GM23248 (cell line): ENCODE measurements at places on chromosomes 5 and 9.

- DNase-seq, result peak; percentile 40
These were observed 163.7 kb upstream of the ELL2 start for GRCh38 chr5:96125231-96125891.

GRCh38 chr9:36008774-36009300 is 27.9 kb upstream of the RECK start:
- DNase-seq, result peak; percentile 88

DNA sequence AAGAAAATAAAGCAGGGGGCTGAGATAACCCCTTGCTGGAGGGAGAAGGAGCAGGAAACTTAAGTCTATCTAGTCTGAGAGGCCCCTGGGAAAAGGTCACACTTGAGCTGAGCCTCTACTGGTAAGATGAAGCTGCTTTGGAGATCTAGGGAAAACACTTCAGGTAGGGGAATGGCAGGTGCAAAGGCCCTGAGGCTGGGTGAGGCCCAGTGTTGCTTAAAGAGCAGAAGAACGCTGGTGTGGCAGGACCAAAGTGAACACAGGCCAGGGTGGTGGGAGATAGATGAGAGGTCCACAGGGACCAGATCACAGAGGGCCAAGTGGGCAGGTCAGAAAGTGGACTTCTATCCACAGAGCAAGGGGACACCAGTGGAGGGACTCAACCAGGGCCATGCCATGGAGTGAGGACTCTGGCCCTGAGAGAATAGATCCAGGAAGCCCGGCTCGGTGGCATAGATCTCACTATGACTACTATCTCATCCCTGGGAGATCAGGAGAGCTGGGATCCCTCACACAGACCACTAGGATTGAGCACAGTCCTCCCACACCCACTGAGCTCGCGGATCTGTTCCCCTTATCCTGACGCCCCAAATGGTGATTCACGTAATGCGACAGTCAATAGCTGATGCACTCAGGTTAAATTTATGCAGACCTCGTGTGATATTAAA is 17.6 kb upstream of the NEURL1B start:
- no peak for DNase-seq

GRCh38 chr5:172667786-172668593 is 26.9 kb downstream of the NEURL1B start:
- DNase-seq, result no peak

DNA sequence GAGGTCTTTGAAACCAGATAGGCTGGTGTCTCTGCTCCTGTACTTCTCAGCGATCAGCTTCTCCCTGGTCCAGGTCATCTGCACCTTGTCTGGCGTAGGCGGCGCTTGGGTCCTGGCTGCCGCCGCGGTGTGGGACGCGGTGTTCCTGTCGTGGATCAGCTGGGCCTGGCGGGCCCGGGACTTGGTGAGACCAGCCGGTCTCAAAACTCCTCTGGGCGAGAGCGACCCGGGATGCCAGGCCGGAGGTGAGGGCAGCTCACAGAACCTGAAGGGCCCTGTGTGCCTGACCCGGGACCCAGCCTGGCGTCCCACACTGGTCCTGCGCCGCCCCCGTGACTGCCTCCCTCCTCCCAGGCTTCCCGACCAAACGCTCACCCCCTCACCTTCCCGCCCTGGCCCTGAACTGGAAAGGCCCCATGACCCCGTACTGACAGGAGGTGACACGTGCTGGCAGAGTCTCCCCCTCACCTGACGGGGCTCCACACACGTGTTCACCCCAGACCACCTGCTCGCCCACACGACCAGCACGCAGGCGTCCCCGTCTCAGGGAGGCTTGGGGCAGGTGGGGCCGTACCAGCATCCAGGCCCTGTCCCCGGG is 49.0 kb downstream of the NKD2 start:
- DNase-seq, result no peak

DNA sequence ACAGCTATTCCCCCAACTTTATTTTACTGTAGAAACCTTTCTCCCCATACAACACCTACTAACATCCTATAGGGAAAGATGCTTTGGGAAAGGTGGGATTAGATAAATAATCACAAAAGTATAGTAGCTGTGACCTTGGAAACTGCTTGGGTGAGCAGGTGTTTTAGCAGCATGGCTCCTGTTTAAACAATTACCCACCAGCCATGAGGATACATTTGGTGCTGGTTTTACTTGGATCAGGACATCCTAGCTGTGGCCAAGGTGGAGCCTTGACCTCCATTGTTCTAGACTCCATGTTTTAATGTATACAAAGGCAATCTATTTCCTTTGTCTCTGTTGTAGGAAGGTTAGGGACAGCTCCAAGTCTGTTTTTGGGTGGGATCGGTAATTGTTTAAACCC is 56.8 kb upstream of the ALDH1B1 start:
- DNase-seq, result no peak

DNA sequence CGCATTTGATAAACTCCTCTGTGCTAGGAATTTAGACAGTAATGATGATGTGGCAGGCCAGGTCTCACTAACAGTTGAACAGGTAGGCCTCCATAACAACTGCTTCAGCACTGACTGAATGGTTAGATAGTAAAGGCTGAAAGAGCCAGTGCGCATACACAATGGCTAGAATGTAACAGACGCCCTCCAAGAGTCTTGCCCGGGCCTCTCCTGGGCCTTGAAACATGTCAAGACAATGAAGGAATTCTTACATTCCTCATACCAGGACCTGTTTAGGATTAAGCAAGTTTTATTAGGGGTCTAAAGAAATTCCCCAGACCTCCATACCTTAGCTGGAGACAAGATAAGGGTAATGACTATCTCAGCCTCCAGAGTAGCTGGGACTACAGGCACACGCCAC is 6.7 kb upstream of the BICD2 start:
- no peak for DNase-seq

DNA sequence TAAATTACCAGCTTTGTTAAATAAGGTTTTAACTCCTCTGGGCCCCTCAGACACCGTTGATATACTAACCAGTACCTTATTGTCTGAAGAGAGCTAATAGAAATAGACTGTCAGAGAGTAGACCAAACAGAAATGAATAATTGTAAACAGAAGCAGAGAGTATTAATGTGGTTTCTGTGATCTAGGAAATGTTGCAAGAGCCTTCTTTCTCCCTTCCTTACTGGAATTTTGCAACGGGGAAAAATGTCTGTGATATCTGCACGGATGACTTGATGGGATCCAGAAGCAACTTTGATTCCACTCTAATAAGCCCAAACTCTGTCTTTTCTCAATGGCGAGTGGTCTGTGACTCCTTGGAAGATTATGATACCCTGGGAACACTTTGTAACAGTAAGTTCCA is 5.1 kb downstream of the TYRP1 start:
- peak; percentile 55 for DNase-seq

DNA sequence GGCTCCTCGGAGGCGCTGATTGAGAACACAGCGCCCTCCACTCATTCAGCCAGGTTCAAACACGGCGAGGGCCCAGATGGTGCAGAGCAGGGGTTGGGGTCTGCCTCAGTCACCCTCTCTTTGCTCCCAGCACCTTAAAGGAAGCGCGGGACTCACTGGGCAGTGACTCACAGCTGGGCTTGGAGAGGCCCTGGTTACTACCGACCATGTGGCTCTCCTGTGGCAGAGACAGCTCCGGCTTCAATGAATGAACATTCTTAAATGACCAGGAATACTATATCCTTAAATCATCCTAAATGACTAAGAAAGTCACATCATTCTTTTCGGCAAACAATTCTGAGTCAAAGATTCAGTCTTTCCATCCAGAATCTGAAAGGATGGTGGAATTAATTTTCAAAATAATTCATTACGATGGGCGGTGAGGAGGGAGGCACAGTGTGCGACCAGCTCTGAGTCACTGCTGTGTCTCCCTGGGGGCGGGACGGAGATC is 1.6 kb upstream of the INPP5E start:
- peak; percentile 38 for DNase-seq

GRCh38 chr5:115770466-115770865 is 46.0 kb downstream of the CDO1 start:
- peak; percentile 27 for DNase-seq

- DNase-seq, result peak; percentile 98
These were observed 36.3 kb upstream of the BASP1 start for GRCh38 chr5:17180864-17181723.

DNA sequence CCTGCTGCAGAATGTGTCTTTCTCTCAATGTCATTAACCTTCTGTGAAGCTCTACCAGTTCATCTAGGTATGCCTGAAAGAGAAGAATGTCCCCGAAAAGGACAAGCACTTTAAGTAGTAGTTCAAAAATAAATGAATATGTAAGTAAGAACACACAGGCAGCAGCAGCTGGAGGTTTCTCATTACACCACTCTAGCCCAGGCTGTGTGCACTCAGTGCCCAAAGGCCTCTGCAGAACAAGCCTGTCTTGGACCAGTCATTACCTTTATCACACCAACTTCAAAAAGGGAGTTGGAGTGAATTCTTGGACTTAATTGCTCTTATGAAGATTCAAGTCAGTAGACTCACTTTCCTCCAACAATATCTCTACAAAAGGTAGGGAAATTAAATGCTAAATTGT is 268.8 kb downstream of the MLLT3 start:
- DNase-seq, result peak; percentile 2

- DNase-seq, result no peak
These were observed 19.0 kb downstream of the CTXN3 start for GRCh38 chr5:127667926-127668325.

DNA sequence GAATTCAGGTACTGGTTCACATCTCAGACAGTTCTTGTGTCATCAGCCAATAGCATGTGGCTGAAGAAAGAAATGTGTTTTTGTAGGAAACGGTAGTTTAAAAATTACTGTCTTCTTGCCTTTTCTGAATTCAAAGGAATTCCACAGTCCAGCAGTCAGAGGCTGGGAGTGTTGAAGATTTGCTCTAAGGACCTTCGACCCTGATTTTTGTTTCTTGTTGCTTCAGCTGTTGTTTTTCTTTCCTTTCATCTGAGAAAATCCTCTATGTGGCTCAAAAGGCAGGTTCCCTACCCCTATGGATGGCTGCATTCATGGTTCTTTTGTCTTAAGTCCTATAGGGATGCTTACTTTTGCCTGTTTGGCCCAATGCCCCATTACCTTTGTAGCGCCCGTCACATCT is 304.9 kb downstream of the TMEM167A start:
- no peak for DNase-seq

DNA sequence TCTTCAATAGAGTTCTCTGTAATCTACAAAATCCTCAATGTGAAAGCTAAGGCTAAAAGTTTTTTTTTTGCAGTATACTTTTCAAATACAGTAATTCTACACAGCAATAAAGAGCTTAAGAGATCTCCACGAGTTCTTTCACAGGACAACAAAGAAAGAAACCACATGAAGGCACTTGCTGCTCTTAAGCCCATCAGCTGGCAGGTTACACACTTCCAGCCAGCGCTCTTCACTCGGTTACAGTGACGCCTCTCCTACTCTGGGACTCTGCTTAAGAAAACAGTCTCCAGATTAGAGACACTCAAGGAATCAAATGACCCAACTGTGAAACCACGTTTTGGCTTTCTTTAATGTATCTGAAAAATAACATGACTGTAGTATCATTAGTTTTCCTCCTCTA is 85.0 kb downstream of the ROR2 start:
- peak; percentile 10 for DNase-seq

DNA sequence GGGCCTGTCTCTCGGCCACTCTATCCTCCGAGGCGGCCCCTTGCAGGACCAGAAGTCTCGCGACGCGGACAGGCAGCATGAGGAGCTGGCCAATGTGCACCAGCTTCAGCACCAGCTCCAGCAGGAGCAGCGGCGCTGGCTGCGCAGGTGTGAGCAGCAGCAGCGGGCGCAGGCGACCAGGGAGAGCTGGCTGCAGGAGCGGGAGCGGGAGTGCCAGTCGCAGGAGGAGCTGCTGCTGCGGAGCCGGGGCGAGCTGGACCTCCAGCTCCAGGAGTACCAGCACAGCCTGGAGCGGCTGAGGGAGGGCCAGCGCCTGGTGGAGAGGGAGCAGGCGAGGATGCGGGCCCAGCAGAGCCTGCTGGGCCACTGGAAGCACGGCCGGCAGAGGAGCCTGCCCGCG is 283.5 kb downstream of the ARHGEF28 start:
- no peak for DNase-seq

DNA sequence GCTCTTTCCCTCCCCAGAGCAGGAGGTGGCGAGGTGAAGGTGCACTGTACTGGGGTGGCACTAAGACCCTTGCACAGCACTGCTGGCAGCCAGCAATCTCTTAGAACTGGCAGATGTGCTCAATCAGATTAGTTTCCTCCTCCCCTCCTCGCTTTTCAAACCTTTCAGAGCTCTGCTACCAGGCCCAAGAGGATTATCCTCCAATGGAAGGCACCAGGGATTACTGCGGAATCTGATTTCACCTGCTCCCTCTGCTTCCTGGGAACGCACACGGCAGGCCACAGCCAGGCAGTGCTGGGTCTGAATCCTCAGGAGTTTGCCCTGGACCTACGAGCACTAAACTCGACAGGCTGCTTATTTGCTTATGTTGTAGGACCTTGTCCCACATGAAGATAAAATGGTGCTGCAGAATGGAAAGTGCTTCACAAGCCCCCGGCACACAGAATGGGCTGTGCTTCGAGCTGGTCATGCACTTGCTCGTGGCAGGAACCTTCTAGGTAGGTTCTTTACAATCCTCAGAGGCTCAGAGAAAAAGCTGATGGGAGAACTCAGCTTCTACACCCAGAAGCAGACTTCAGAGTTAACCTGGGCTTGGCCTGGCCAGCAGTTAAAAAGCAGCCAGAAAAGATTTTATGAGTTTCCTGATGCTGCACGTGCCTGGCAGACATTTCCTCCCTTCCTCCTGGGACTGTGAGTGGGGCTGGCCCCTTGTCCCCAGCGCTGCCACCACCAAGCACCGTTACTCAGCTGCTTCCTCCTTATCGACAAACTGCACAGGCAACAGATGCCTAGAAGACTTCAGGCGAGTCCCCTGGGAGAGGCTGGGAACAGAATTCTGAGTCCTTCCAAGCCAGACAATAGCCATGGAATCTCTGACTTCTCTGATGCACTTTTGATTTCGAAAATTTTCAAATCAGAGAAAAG is 33.1 kb downstream of the FABP6 start:
- peak; percentile 13 for DNase-seq

DNA sequence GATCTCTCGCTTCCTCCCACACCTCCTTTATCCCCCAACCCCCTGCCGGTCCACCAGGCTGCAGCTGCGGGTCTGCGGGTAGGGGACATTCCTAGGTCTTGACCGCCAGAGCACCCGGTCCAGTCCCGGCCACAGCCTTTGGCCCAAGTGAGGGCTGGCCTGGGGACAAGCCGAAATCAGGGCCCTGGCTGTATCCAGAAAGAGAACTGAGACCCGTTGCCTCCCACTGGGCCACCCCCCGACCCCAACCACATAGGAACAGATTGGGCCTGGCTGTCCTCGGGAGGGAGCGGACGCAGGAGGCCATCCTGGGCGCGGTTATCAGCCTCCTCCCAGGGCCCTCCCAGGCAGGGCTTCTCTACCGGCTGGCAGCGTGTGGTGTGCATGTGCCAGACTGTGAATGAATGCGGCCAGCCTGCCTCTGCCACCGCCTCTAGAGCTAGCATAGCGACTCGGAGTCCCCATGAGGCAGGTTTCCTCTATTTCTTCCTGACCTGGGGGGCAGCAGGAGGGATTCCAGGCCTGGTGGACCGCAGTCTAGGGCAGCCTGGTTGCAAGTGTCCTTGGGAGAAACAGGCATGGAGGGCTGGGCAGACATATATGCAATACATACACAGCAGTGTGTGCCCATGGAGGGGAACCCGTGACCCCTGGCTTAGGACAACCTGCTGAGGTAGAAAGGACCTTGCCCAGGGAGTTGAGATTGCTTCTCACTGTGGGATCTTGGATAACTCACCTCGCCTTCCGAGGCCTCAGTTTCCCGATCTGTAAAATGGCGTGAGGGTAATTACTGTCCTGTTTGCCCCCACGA is 1.2 kb downstream of the N4BP3 start:
- DNase-seq, result peak; percentile 27
